Stimulated activated CD4-positive, alpha-beta T cell treated with anti-CD3 and anti-CD28 coated beads, Interleukin-4, amount 100 ng/mL, for 48 hours (primary cell): ENCODE measurements at places on chromosomes 6 and 20.

- no peak for DNase-seq
Measured at GRCh38 chr6:751765-752164, 58.8 kb upstream of the EXOC2 start.

- no peak for DNase-seq
Measured at GRCh38 chr6:101956961-101957360, 563.5 kb downstream of the GRIK2 start.

GRCh38 chr6:44102527-44102926, 24.7 kb downstream of the MRPL14 start:
- no peak for DNase-seq

DNA sequence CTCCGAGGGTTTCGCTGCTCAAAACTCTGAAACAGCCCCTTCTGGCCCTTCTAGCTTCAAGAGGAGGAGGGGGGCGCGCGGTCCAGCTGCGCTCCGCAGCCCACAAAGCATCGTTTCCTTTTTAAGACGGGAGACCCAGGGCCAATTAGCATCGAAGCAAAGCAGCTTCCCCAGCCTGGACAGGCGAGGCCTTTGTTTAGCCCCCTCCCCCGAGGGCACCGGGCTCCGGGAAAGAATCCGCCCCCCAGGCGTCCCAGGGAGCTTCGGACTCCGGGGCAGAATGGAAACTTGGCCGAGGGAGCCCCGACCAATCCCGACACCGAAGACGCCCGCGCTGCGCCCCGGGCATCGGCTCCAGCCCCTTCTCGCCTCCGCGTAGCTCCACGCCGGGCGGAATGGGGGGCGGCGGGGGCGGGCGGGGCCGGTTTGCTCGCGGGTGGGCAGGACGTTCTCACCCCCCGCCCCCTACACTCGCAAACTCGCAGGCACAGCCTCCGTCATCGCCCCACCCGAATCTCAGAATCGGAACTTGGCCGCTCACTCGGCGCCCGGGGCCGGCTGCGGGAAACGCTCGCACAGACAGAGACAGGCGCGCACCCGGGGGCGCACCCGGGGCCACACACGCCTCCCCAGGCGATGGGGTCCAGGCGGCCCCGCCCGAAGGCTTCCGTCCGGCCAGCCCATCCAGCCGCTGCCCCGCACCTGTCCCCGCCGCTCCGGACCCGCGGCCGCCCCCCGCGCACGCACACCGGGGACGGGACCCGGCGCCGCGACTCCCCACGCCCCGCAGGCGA, 628 bp downstream of the NKAIN4 start:
- no peak for DNase-seq
